CD4-positive, alpha-beta T cell treated with Interleukin-10 for 1 hour (primary cell): ENCODE measurements at places on chromosomes 2 and 18.

DNA sequence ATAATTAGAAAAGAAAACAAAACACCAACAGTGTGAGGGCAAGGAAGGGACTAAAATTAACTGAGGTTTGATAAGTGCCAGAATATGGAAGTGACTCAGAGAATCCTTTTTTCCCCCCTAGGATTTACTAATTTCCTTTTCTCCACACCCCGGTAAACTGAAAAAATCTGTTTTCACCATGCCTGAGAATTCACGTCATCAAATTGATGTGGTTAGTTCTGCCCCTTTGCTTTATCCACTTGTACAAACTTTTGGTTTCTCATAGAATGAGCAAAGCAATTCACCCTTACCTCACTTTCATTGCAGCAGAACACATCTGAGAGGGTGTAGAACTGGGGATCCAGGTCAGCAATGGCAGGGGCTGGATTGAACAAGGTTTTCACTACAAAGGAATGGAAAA lies 57.8 kb downstream of the RBKS start:
- no peak for DNase-seq

DNA sequence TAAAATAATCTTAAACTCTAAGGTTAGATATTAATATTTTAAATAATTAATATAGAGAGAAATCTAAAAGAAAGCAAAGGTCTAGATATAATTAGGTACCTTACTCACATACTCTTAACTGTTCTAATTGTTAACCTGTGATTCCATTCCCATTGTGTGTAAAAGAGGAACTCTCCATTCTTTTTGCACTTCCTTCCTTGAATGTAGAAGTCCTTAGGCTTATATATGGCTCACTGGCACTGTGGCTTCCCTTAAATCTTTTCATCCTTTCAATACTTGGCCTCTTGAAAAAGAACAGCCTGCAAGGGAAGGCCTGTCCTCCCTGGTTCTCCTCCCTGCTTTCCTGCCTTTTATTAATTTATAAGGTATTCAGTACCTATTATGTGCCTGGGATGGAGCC lies 182.8 kb upstream of the FOSL2 start:
- DNase-seq, result no peak

GRCh38 chr2:29053223-29053622 lies 21.1 kb downstream of the PCARE start:
- DNase-seq, result no peak

DNA sequence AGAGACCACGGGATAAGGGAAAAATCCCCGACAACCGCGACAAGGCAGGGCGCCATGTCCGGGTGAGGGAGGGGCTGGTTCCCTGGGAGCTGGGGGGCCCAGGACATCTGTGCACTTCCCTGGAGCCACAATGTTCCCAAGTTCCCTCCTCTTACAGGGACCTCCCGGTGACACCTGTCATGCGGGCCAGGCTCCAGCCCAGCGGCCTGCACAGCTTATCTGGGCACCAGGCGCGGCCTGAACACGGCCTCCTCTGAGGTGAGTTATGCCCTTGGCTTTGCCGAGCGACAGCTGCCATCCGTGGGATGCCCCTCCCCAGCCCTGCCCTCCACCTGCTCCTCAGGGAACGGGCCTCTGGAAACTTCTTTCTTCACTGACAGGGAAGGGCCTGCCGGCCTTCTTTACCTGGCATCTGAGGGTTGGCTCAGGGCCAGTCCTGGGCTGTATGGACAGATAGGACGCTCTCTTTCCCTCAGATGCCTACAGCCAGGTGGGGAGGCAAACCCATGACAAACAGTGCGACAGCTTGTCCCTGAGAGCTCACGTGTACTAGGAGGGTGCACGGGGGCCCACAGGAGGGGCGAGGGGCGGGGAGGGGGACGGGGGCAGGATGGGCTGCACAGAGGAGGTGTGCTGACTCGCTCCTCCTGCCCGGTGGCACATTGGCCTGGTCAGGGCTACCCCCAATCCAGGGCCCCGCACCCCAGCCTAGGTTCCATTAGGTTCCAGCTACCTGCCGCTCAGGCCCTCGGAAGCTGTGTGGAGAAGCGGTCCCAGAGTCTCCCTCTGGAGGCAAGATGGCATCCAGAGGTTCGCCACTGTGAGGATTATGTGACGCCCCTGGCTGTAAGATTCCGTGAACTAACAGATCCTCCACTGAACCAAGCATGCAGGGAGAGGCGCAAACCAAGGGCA lies 34.9 kb upstream of the HPCAL1 start:
- no peak for DNase-seq

DNA sequence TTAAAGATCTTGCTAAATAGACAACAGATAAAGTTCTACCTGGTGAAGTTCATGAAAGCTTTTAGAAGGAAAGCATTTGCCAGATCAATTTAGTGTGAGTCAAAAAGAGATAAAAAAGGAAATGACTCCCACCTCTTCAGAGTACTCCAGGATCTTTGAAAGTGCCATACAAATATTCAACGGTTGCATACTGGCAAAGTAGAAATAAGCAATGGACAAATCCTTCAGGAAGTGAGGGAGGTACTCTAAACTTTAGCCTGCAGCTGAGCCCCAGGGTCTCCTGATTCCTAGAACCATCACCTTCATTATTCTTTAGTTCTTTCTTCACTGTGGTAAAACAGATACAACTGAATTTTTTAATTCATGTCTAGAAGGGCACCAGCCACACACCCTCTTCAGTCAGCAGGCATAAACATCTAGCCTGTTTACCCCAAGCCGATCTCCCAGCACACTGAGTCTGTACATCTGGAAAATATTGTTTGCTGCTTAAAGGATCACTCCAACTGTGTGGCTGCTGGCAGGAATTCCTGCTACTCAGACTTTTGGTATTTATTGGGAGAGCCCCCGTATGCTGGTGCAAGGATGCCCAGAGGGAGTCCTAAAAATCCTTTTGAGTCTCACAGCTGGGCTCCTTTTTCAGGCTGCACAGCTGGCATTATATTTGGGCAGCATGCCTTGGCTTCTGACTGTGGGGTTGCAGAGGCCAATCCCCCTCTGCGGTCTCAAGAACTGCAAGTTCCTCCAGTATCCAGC lies 72.3 kb upstream of the SESTD1 start:
- DNase-seq, result no peak

DNA sequence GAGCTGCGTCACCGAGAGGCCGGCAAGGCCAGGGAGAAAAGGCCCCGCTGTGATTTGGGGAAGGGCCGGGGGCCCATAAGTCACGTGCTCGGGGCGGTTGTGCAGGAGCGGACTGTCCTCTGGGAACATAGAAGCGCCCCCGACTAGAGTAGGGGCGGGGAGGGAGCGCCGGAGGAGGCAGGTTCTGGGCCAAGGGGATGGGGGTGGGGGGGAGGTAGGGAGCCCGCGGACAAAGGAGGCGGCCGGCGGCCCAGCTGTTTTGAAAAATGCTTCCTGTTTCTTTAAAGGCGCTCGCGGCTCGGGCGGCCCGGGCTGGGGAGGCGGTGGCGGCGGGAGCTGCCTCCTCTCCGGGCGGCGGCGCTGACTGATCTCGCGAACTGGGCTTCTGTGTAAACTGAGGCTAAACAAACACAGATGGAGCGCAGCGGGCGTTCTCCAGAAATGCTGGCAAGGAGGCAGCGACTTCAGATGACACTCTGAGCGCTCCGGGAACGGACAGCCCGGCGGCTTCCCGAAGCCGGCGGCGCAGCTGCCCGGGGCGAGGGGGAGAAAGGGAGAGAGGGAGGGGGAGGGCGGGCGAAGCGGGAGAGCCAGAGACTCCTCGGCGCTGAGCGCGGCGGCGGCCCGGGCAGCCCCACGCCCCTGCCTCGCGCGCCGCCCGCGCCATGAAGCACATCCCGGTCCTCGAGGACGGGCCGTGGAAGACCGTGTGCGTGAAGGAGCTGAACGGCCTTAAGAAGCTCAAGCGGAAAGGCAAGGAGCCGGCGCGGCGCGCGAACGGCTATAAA lies at the start of gene ATOH8:
TSS of gene ATOH8 (plus strand) at position 467 of the 788 bp plus-strand sequence. CDS start at position 666, 199 bp downstream.
- no peak for DNase-seq

GRCh38 chr2:181174611-181175580 lies 194.5 kb downstream of the UBE2E3 start:
- no peak for DNase-seq

DNA sequence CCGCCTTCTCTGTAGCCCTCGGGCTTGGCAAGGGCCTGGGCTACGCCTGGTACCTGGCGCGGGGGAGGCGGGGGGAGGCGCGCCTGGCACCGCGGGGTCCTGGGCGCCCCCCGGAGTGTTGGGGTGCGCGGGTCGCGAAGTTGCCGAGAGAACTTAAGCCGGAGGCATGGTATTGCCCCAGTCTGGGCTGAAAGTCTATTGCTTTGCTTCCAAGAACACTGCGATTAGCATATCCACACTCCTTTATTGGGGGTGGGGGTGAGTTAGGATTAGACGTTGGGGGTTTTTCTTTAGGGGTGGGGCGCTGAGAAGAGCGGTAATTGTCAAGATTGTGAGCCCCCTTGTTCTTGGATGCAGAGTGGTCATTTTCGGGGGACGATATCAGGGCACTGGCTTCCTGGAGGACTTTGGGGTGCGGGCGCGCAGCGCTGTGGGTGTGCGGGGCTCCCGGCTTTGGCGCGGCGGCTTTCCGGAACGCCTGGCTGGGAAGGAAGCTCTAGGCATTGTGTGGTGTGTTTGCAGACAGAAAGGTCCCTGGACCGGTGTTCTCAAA lies 798 bp downstream of the TANC1 start:
- no peak for DNase-seq

GRCh38 chr18:11960743-11961380 lies 20.4 kb upstream of the IMPA2 start:
- no peak for DNase-seq

DNA sequence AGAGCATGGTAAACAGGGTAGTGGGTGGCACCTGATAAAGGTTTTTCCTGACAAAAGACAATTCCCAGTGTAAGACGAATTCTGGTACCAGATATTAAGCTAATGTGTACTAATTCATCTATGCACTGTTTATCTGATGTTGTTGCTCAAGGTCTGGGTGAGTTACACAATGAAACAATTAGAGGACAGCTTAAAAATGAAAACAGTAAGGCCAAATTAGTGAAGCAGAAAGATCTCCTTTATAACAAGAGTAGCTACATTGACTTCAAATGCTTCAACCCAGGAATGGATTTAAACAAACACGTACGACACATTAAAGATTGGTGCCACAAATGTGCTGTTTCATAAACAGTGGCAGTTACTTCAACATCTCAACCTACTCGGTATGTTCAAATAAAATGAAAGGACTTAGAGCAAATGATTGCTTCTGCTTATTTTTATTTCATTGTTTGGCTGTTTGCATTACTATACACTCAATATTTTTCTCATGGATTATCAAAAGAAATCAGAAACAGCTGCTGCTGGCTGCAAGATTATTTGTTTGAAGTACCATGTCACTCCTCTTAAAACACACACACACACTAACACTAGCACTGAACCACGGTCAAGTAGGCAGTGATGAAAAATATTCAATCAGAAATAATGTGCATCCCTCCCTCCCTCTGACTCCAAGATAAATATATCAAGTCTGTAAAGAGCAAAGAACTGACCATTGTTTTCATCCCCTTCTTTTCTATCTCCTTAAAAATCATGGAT lies 94.4 kb upstream of the RND3 start:
- DNase-seq, result no peak

- DNase-seq, result no peak
Observed at GRCh38 chr2:19022334-19022733, 336.1 kb downstream of the OSR1 start.

DNA sequence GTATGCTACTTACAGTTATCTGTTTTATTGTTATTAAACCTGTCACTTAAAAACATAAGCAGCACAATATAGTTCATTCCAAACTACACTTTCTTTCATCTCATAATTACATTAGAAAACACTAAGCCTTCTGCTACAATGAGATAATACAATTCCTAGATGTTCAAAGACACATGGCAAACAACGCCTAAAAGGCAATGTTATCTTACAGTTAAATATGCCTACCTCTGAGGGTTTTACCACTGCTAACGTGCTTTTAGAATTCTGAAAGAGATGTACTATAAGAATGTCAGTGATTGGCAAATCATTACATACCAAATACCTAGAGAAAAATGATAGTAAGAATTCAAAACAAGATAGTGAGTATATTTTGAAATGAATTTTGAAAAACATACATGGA lies 46.8 kb upstream of the SPOPL start:
- DNase-seq, result no peak

DNA sequence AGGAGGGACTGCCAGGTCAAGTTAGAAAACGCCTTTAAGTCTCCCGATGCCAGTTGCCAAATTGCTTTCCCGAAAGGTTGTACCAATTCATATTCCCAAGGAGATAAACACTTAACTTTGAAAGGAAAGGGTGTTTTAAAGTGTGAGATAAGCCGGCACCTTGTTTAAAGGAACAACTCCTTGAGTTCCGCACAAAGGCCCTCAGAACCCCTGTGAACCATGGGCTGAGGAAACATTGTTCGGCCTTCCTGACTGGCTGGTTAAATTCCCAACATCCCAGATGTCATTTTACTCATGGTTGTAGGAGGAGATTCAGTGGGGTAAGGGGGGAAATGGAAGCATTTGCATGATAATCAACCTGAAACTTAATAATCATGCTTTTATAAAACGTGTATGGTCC lies 126.6 kb downstream of the BCL11A start:
- DNase-seq, result no peak

- DNase-seq, result no peak
Observed at GRCh38 chr18:45728336-45729010, 4.5 kb downstream of the SLC14A1 start.

DNA sequence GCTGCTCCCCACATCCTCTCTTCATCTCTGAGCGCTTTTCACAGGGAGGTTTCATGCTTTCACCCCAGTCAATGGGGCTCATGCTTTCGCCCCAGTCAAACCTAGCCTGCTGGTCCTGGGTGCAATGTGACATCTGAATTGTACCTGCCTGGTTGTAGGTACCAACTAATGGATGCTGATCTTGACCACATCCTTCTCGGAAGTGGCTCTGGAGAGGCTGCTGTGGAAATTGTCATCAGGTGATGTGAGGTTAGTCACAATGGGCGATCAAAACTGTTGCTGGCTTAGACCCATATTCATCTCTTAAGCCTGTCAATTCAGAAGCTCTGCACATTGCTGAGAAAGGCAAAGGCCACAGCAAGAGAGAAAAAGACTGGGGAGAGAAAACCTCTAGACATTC lies 32.7 kb upstream of the ALKAL2 start:
- DNase-seq, result no peak

GRCh38 chr2:238164906-238165287 lies 6.1 kb downstream of the ERFE start:
- no peak for DNase-seq

GRCh38 chr2:232888099-232888836 lies 18.2 kb downstream of the SNORC start:
- DNase-seq, result no peak

- no peak for DNase-seq
Observed at GRCh38 chr2:15700131-15700530, 108.5 kb downstream of the DDX1 start.

DNA sequence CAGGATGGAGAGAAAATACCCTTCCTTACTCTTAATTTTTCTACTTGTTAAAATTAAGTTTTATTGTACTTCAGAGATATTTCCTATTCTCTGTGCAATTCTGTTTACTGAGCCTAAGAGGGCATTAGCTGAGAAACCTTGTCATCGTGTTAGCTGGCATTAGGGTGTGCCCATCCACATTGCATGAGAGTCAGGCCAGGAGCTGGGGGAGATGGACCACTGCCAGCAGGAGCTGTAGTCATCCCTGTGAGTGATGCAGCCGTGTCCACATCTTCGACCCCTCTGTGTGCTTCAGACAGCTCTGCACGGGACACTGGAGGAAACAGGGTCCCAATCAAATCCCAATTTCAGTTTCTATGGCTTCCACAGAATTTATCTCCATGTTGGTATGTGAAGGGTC lies 34.2 kb downstream of the ABCA12 start:
- no peak for DNase-seq
